ENCODE measurements at places on chromosomes 3 and 15.

- DNase-seq, result no peak
Measured at GRCh38 chr3:195110647-195111318, 160.2 kb downstream of the XXYLT1 start.

DNA sequence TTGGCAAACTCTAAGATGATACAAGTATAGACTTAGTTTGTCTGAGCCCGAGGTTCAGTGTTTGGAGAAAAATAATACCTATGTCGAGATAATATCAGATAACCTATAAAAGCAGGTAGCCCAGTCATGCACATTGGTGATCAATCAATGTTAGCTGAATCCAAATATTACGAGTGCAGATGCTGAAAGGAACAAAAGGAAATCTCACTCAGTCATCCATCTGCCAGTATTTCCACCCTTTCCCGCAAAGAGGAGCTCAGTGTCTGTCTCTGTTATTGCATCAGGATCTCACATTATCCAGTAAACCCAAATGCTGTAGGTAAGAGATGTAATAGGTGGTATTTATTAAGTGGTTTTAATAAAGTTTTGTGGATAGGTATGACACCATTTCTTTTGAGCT lies 251.2 kb upstream of the CTDSPL start:
- DNase-seq, result no peak

GRCh38 chr15:62394079-62394478 lies 229.0 kb upstream of the C2CD4B start:
- DNase-seq, result no peak

DNA sequence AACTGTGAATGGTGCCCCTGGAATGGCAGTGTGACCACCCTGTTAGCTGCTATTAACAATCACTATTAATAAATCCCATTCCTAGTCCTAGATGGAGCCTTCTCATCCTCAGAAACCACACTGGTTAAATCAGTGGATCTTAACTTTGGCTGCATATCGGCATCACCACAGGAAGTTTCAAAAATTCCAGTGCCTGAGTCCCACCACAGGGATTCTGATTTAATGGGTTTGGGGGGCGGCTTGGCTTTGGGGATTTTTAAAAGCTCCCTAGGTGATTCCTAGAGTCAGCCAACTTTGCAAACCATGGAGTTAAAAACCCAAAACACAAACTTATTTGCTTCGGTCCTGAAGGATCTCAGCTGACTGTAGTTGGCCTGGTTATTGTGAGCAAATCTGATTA lies 3.1 kb downstream of the FAM107A start:
- DNase-seq, result no peak

DNA sequence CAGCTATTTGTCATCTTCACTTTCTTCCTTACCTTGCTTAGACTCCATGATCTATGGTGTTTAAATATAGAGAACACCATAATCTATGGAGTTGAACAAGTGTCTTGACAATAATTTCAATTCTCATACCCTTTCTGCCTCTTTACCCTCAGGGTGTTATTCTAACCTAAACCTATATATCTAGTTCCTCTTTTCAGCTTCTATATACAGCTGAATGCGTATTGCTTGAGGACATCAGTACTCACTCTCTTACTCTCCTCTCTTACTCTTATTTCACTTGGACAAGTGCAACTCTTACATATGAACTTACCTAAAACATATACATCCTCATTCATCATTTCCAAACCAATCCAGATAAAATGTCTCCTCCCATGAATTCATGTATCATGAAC lies 187.1 kb downstream of the RAP2B start:
- DNase-seq, result no peak

- no peak for DNase-seq
Measured at GRCh38 chr3:104447681-104448080, 919.0 kb upstream of the ALCAM start.

DNA sequence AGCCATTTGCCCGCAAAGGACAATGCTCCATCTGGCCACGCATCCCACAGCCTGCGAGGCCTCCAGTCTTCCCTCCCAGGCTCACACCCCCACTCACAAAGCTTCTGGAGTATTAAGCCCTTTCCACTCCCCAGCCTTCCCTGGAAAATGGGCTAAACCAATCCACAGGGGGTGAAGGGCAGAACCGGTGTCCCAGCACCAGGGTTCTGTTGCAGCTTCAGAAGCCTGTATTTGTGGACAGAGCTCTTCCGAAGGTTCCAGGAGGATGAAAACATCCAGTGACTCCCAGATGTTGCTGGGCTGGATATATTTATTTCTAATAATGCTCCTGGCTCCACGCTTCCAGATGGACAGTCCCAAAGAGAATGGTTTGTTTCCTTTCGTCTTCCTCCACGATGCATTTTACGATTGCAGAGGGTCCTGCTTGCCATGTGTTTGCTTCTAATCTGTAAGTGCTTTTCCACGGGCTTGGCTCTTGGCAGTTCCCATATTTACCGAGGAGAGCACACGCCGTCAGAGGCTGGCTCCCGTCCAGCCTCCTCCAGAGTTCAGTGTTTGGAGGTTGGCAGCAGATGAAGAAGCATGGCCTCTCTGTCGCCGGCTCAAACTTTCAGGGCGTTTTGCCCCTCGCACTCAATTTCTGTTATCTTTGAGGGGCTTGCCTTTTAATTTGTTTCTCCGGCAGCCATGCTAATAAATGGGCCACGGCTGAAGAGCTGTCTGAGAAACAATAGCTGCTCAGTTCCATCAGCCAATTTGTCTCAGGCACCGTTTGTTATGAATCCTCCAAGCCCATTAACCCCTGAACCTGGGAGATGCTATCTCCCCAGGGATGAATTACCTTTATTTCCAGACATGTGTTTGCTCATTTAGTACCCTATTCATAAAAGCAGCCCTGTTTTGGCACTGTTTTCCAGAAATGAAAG lies 367.9 kb upstream of the PROK2 start:
- no peak for DNase-seq

DNA sequence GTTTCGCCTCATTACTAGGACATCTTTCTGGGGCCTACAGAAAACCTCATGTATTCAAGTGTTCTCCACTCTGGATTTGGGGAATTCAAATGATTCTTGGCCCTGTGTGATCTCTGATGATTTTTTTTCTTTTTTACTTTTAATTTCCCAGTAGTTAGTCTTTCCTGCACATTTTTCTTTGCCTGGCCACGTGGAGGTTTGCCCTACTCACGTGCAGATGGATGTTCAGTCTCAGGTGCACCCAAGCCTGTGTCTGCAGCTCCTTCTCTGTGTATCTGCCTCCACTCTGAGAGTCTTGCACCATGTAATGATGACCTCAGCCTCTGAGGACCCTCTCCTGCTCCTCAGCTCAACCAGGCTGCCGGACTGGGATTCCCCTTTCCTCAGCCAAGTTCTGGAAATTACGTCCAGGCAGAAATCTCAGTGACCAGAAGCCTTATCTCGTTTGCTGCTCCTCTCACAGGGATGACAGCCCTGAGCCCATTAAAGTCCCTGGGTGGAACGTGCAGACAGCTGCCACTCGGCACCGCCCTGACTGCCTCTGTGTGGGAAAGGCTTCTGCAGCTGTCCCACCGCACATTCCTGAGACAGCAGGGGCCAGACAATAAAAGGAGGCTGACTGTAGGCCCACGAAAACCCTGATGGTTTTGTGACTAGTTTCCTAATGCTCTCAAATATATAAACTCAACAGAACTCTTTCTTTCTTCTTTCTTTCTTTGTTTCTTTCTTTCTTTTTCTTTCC lies 31.4 kb upstream of the GABRB3 start:
- DNase-seq, result no peak

GRCh38 chr15:72502220-72502809 lies 28.2 kb downstream of the ARIH1 start:
- DNase-seq, result no peak

GRCh38 chr3:113485161-113485609 lies 29.8 kb downstream of the SPICE1 start:
- peak; percentile 4 for DNase-seq

GRCh38 chr15:94671858-94672532 lies 440.6 kb downstream of the MCTP2 start:
- DNase-seq, result no peak

- no peak for DNase-seq
Measured at GRCh38 chr15:75531041-75531450, 48.1 kb downstream of the PTPN9 start.

DNA sequence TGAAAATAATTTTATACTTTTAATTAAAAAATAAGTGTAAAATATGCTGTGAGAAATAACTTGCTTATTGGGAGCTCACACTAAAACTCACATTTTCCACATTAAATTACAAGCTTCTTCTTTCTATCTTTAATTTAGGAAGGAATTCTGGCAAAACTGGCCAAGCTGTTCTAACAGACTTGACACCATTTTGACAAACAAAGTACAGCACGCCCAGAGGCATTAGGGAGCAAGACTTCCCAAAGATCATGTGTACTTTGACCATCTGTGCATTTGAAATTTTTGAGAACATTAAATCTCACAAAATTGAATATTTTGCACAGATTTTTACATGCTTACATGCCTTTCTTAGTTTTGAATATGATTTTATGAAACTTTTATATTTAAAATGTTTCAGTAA lies 1288.4 kb upstream of the CADM2 start:
- no peak for DNase-seq

DNA sequence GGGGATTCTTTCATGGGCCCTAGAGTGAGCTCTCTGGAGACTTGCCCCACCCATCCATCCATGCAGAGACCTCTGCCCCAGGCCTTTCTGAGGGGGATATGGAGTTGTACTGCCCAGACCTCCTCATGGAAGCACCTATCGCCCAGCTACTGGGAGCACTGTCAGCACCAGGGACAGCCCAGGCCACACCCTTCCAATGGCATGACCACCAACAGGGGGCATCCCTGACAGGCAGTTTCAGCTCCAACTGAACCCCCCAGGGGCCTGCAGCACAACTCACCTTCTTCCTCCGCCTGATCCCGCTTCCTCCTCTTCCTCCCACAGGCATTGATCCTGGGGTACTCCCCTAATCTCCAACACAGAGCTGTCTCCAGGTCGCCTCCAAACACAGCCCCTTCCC lies 21.8 kb downstream of the MRPS11 start:
- DNase-seq, result no peak

- no peak for DNase-seq
Measured at GRCh38 chr3:186339180-186339918, 22.7 kb downstream of the DGKG start.

DNA sequence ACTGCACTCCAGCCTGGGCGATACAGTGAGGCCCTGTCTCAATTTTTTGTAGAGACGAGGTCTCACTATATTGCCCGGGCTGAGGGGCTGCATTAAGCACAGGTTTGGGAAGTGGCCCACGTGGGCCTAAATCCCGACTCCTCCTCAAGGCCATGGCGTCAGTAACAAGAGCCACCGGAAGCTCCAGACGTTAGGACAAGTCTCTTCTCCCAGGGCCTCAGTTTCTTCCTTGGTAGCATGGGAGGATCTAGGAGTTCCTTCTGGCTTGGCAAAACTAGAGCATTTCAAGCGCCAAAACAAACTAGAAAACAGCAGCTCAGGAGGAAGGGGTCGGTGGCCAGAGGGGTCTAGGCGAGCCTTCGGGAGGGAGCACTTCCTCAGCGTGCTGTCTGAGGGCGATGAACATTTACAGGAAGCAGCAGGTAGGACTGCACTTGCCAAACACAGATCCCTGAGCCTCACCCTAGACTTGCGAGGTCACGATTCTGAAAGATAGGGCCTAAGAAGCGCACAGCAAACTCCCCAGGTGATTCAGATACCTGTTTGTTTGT lies 536 bp downstream of the SNAPC5 start:
- DNase-seq, result no peak

DNA sequence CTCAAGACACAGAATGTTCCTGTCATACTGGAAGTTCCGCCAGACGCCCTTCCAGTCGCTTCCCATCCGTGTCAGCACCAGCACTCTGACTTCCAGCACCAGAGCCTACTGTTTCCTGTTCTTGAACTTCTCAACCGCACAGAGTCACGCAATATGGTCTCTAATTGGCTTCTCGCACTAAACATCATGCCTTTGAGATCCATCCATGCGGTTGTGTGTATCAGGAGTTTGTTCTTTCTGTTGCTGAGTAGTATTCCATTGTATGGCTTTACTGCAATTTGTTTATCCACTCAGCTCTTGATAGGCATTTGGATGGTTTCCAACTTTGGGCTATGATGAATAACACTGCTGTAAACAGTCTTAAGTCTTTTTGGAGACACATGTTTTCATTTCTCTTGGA lies 112.1 kb downstream of the LRRK1 start:
- DNase-seq, result no peak

- DNase-seq, result no peak
Measured at GRCh38 chr15:90564051-90564450, 34.3 kb downstream of the CRTC3 start.

GRCh38 chr3:65425880-65426279 lies 612.8 kb downstream of the MAGI1 start:
- DNase-seq, result no peak

- DNase-seq, result no peak
Measured at GRCh38 chr3:106245400-106245799, 376.6 kb upstream of the CBLB start.

- no peak for DNase-seq
Measured at GRCh38 chr3:62084558-62084957, 288.8 kb downstream of the FEZF2 start.

- DNase-seq, result no peak
Measured at GRCh38 chr15:101559952-101560351, 70.4 kb upstream of the PCSK6 start.

GRCh38 chr3:72535772-72536171 lies 312.5 kb downstream of the SHQ1 start:
- DNase-seq, result no peak

DNA sequence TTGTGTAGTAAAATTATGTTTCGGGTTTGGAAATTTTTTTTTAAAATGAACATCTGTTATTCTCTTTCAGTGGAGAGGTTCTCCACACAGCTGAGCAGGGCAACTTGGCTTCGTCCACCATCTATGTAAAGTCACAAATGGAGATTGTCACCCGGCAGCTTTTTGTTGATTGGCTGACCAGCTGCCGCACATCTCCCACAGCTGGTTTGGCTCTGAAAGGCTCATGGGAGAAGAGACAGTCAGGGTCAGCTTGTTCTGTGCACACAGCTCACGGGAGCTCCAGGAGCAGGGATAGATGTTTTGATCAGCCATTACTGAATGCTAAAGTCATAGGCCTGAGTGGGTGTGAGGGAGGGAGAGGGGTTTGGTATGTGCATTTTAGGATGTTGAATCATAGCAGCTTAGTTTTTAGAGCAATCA lies 12.9 kb upstream of the CCDC80 start:
- DNase-seq, result no peak

- DNase-seq, result no peak
Measured at GRCh38 chr15:40305281-40305680, 2.5 kb downstream of the PLCB2 start.

- DNase-seq, result no peak
Measured at GRCh38 chr3:129410971-129411370, 17.5 kb downstream of the EFCAB12 start.

DNA sequence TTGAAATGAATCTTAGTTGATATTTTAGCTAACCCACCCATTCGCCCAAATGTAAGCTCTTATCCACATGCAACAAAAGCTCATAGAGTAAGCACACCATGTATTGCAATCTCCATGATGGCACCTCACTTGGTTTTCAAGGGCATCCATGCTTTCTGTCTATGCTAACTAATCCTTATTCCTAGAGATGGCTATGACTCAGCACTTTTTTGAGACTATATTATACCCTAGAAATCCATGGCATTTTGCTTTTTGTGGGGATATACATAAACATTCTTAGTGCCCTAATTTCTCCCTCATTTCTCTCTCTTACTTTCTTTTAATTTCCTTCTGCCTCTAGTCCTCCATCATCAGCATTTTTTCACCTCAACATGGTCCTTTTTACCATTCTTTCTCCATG lies 168.5 kb upstream of the STT3B start:
- DNase-seq, result no peak

GRCh38 chr3:187188931-187189330 lies 8.4 kb upstream of the RTP1 start:
- no peak for DNase-seq

Data from stimulated activated CD8-positive, alpha-beta memory T cell treated with anti-CD3 and anti-CD28 coated beads, Interleukin-4, amount 100 ng/mL, for 4 hours (primary cell).